ENCODE measurements at places on chromosomes 6 and 20.

DNA sequence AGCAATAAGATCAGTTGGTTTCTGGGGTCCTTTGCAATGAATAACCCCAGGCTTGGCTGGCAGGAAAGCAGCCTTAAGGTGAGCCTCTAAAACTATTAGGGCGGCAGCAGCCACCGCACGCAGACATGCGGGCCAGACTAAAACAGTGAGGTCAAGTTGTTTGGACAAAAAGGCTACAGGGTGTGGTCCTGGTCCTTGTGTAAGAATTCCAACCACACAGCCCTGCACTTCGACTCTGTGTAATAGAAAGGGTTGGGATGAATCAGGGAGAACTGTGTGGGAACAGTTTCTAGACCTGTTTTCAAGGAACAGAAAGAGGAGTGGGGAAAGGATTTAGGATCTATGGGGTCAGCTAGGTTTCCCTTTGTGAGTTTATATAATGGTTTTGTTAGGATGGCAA is 237.6 kb downstream of the SMOC2 start:
- DNase-seq = no peak

DNA sequence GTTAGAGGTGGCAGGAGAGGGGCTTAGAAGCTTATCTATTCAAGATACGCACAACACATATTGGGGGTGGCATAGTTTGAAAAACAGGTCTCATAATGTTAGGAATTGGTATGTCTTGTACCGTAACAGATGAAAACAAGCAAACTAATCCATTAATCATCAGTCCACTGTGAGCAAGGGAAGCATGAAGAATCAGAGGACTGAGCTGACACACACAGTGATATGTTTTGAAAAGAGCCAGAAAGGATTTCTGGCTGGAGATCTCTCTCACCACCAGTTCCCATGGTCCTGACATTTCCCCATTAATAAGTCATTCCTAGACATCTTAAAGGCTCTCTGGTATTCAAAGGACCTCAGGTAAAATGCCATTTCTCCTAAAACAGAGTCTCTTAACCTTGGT is 158.8 kb upstream of the PHACTR1 start:
- DNase-seq = no peak

DNA sequence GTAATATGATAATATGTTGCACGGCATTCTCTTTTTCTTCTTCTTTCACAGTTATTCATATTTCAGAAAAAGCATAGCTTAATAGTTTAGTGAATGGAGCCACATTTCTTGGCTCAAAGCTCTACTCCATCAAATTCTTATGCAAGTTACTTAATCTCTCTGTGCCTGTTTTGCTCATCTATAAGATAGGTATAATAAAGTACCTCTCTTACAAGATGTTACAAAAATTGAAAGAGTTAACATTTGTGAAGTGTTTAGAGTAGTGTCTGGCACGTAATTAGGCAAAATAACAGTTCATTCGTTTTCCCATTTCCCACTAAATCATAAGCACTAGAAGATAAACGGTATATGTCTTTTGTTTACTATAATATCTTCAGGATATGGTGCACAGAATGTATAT is 1304.4 kb upstream of the EYS start:
- DNase-seq = no peak

- no peak for DNase-seq
Measured at GRCh38 chr6:166907871-166908806, 48.2 kb downstream of the RNASET2 start.

DNA sequence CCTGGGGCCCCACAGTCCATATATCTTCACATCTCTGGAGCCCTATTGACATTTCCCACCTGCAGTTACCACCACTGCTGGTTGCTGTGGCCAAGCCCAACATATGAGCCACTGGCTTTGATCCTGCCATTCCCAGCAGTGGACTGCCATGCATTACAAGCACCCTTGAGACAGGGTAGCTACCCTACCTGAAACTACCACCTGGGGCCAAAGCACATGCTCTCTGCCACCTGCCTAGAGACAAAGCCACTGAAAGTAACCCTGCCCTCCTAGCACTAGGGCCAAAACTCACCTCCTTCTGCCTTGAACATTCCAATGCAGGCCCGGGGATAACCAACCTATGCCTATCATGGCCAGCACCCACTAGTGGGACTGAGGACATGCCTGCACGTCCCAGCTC is 255.5 kb upstream of the KHDRBS2 start:
- no peak for DNase-seq

DNA sequence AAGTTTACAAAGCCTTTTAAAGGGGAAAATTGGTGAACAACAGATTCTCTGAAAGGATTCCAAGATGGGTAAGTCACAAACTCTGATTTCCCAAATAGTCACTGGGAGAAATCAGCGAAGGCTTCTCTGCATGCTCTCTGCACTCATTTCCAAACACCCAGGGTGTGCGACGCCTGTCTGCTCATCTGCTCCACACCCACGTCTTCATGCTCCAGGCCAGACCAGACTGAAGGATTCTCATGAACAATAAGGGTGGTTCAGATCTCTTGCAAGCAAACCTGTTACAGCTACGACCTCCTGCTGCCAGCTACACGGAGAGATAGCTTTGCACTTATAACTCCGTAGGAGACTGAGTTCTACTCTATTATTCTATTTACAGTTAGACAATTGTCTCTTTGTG is 1.4 kb downstream of the MC3R start:
- no peak for DNase-seq

DNA sequence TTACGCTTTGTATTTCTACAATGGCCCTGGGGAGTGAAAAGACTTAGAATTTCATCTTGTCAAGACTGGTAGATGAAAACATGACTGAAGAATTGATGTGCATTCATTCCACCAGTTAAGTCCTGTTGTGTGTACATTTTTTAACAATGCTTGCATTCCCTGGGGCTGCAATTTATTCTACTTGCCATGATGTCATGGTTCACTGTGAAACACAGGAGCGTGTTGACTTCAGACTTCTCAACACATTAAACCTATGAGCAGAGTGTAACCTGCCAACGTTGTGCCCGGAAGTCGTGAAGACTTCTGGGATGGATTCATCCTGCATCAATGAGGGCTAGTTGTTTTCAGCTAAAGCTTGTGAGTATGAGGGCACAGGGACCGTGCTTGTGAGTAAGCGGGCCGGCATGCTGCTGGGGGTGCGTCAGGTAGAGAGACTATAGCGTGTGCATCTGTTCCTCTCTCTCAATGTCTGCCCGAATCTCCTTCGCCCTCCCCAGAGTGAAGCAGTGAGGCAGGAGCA is 26.3 kb upstream of the RIMS4 start:
- DNase-seq = no peak

DNA sequence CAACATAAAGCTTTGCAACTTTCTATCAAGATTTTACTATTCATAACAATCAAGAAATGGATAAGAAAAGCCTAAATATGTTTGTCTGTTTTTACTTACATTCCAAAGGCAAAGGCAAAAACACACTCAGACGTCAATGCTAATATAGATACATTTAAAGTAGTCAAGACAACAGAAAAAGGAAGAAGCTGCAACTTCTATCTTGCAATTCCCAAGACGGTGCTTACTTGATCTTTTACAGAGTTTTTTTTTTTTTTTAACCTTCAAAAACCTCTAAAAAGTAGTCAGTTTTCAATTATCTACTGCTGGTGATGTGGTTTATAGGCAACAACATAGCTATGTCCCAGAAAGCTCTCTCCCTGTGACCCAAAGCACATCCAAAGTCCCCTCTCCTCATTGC is 58.1 kb downstream of the EPB41L2 start:
- no peak for DNase-seq

- no peak for DNase-seq
Measured at GRCh38 chr6:2376429-2377355, 131.3 kb upstream of the GMDS start.

DNA sequence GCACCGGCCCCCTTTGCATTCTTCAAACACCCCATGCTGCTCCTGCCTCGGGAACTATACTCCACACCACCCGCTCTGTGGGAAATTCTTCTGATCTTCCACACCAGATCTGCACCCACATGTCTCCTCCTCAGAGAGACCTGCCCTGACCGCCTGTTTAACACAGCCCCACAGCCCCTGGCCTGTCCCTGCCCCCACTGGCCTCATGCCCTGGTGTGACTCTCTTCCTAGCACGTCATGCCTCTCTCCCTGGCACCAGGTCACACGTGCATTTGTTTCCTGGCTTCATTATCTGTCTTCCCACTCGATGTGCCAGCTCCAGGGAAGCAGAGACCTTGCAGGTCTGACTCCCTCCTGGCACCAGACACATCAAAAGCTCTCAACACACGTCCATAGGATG is 79.6 kb downstream of the ANKRD60 start:
- no peak for DNase-seq

Measured in activated CD4-positive, alpha-beta T cell treated with anti-CD3 and anti-CD28 coated beads for 48 hours (primary cell).